ENCODE measurements at places on chromosomes 7 and 10.

- no peak for DNase-seq
Observed at GRCh38 chr10:120402147-120402766, 54.8 kb upstream of the PLPP4 start.

DNA sequence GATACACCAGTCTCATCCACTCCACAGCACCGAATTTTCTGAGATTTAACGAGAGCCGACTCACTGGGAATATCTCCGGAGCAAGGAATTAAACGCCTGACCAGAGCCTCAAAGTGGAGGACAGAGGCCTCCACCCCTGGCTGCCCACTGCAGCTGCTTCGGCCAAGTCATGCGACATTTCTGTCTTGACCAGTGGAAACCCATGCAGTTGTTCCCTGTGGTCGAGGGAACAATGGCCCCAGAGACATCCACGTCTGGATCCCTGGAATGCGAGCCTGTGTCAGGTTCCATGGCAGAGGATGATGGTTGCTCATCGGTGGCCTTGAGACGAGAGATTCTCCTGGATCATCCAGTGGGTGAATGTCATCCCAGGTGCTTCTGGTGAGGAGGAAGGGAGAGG lies 65.7 kb upstream of the INSIG1 start:
- no peak for DNase-seq

GRCh38 chr7:91929463-91929862 lies 11.2 kb upstream of the AKAP9 start:
- no peak for DNase-seq

GRCh38 chr7:97064972-97065587 lies 40.4 kb upstream of the DLX5 start:
- DNase-seq = no peak

- DNase-seq = no peak
Observed at GRCh38 chr10:44056206-44056605, 328.7 kb downstream of the CXCL12 start.

GRCh38 chr7:87645446-87645845 lies 17.2 kb downstream of the RUNDC3B start:
- DNase-seq = no peak

GRCh38 chr10:22906767-22907166 lies 21.1 kb upstream of the ARMC3 start:
- DNase-seq = no peak

DNA sequence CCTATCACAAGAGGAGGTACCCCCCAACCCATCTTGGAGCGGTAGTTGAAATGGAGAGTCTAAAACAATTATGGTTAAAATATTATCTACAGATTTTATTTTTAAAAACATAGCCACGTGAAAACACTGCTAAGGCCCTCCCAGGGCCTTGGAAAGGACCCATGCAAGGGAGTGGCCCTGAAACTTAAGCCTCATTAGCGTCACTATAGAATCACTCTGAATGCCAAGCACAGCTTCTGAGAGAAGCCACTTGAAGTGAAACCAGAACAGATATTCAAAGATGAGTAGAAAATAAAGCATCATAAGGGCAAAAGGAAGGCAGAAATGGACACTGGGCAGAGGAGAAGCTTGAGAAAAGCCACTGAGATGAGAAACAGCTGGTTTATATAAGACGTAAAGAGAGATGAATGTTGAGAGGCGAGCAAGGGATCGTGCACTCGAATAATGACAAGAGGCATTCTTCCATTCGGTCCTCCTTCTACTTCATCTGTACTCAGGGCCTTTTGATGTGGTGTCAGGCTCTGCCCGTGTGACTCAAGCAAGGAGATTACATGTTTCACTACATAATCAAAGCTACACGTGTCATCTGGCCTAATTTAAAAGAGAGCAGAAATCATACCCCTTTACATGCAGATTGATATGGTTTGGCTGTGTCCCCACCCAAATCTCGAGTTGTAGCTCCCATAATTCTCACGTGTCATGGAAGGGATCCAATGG lies 33.4 kb upstream of the SLC39A12 start:
- DNase-seq = no peak
